Hypothalamus (tissue), 51 donors: ENCODE measurements at places on chromosomes 7 and 10.

GRCh38 chr7:154587792-154588191 is 415.1 kb downstream of the PAXIP1 start:
- DNase-seq = no peak

GRCh38 chr7:40530292-40530691 is 395.5 kb downstream of the SUGCT start:
- no peak for DNase-seq

- no peak for DNase-seq
These were observed 6.3 kb downstream of the COL28A1 start for GRCh38 chr7:7529328-7529727.

GRCh38 chr10:99630991-99631390 is 10.8 kb upstream of the SLC25A28 start:
- DNase-seq = no peak

GRCh38 chr7:77727527-77727926 is 31.3 kb downstream of the RSBN1L start:
- no peak for DNase-seq

GRCh38 chr7:152904698-152905097 is 145.1 kb downstream of the ACTR3B start:
- DNase-seq = no peak

DNA sequence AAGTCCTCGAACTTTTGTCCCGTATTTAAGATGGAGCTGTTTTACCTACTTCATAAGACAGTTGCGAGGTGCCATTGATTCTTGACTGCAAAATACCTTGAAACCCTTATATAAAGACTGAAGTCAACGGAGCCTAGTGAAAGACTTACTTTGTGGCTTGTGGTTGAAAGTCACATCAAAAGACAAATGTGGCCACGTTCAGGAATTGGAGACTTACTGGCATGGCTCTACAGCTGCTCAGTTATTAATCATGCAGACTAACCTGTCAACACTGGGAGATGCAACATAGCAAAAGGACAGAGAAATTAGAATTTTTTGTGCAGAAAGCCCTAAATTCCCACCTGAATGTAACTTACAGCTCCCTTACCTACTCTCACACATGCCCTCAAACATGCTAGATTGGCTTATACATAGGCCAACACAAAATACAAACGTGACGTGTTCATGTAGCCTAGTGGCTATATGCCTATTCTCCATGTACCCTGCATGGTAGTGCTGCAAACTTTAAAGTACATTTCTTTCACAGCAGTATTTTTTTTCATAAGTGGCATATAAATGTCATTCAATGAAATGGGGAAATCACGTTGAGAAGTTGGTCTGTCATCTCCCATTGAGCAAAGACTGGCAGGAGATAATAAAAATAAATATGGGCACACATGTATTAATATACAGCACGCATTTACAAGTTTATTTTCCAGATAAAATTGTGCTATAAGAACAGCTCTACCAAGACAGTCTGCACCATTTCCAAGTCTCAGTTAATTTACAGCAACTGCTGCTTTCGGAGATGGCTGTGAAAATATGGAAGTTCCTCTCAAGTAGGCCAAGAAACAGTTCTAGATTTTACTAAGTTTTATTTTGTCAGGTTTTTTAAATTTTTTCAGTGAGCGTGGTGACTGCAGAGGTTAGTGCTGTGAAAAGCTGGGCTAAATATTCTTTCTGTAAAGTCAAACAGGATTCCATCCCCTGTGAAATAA is 170.4 kb upstream of the C7orf33 start:
- no peak for DNase-seq

GRCh38 chr10:110067960-110068770 is 60.4 kb downstream of the ADD3 start:
- DNase-seq = no peak

DNA sequence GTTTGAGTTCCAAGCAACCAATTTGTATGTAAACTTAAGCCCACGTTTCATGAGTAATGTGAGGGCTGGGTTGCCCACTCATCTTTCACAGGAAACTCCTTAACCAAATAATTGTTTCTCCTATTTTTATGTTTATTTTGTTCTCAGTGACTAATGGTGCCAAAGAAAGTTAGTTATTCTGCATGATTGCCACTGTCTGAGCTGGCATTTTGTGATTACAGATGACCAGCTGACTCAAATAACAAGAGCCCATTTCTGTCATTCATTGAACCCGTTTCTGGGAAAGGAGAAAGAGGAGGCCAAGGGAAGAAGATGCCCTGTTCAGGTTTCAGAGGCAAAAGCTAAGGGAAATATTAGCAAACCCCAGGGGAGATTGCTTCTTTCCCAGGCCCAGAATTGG is 186.9 kb upstream of the MYO3A start:
- no peak for DNase-seq

DNA sequence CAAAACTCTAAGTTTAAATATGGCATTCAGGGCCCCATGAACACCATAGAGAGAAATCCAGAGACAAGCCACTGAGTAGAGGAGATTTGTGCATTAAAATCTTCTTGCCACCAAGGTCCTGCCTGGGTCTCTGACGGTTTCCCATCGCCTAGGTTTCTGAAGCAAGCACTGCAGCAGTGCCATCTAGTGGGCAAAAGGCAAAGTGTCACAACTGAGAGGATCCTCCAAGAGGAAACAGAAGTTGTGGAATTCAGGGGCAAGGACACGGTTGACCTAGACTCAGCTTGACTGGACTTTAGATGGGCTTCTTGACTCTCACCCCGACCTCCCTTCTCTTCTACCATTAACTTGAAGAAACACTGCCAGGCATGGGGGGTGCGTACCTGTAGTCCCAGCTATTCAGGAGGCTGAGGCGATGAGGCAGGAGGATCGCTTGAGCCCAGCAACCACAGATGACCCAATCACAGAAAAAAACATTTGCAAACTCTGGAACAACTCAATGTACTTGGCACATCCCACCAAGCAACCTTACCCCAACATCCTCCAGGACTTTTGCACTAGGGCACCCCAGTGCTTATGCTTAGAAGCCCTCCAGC is 604.1 kb downstream of the GALNT17 start:
- peak; percentile 11 for DNase-seq

DNA sequence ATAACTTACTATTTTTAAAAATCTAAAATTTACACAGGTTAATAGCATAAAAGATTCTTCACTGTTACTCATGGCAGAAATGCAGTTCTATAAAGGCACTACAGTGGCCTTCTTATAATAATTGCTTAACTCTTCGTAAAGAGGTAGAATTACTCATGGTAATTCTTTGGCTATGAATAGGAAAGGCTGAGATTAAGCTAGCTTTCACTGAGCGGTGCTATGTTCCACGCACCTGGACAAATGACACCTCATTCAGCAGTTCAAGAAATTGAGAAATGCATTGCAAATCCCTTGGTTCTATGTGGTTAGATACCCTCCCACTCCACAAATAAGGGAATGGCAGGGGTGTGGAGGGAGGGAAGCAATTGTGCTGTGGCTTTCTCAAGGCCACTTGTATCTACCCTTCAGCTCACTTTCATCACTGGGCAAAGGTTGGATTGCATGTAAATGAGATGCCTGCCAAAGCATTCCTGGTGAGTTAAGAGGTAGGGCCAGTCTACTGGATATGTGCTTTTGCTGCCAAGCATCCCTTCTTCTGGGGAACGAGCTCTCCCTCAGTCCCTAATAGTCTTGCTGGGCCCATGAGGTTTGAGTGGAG is 210.9 kb downstream of the TEX36 start:
- no peak for DNase-seq

DNA sequence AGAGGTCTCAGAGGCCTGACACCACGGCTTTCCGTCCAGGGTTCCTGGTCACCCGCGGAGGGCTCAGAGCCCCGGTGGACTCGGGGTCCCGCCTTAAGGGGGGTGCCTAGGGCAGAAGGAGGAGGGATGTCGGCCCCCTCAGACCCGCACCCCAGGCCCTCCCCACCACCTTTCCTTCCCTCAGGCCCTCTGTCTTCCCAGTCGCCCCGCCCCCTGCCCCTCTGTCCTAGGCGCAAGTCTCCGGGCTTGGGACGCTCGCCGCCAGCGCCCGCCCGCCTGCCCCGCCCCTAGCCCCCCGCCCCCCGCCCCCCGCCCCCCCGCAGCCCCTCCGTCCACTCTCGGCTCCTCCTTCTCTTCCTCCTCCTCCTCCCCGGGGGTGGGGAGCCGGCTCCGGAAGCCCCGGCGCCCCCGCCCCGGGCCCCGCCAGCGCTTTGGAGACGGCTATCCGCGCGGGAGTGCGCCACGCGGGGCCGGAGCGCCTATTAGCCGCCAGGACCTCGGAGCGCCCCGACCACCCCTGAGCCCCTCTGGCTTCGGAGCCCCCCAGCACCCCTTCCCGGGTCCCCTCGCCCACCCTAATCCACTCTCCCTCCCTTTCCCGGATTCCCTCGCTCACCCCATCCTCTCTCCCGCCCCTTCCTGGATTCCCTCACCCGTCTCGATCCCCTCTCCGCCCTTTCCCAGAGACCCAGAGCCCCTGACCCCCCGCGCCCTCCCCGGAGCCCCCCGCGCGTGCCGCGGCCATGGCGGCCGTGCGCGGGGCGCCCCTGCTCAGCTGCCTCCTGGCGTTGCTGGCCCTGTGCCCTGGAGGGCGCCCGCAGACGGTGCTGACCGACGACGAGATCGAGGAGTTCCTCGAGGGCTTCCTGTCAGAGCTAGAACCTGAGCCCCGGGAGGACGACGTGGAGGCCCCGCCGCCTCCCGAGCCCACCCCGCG is at the start of gene AEBP1:
AEBP1 (plus strand) TSS at position 423 of the 937 bp plus-strand sequence; CDS start at position 744, 321 bp downstream.
- DNase-seq = no peak

- DNase-seq = peak; percentile 32
These were observed 687 bp downstream of the EPDR1 start for GRCh38 chr7:37920849-37921805.

GRCh38 chr7:130732980-130733930 is 752 bp downstream of the KLF14 start:
- DNase-seq = no peak

DNA sequence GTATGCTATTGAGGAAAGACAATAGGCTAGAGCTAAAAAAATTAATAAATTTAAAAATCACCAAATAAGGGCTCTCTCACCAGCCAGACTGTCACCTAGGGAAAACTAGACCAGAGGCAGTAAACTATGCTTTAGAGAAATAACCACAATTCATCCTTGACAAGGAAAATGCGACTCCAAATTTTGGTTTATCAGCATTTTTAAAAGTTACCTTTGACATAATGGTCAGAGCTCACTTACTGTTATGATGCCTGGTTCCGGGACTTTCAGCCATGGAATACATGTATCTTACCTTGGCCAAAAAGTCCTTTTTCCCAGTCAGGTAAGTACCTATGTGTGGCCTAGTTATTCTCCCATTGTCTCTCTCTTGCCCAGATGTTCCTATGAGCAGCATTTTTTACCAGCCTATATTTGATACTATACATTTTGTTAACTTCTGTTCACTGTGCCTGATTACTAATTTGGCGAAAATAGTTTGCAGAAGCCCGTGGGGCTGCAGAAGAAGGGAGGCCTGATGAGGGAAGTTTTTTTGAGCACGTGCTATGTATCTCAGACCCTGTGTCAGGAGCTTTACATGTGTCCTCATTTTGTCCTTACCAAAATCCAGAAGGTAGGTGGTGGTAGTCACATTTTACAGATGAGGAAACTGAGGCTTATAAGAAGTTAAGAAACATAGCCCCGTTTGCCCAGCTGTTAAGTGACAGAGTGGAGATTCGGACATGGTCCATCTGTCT is 149.7 kb downstream of the CELF2 start:
- no peak for DNase-seq

- DNase-seq = no peak
These were observed 229.0 kb downstream of the STK31 start for GRCh38 chr7:23938937-23939552.

DNA sequence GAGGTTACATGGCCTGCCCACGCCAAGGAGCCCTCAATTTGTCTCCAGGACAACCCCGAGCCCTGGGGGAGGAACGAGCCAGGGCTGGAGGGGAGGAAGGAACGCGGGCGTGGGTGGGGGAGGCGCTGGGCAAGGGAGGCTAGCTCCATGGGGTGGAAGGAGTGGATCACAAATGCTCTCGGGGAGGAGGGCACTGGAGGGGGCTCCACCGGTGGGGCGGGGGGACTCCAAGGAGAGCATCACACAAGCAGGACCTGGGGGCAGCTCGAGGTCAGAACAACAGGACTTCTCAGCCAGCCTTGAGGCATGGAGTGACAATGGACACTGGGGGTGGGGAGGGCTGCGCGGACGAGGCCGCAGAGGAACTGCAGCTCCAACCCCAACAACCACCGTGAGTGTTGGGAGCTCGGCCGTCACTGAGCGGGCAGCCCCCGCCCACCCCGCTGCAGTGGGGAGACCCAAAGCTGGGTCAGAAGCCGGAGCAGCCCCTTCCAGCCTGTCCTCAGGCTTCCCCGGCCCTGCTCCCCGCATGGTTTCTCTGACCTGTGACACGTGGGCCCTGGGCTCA is 41.1 kb downstream of the STK32C start:
- no peak for DNase-seq

DNA sequence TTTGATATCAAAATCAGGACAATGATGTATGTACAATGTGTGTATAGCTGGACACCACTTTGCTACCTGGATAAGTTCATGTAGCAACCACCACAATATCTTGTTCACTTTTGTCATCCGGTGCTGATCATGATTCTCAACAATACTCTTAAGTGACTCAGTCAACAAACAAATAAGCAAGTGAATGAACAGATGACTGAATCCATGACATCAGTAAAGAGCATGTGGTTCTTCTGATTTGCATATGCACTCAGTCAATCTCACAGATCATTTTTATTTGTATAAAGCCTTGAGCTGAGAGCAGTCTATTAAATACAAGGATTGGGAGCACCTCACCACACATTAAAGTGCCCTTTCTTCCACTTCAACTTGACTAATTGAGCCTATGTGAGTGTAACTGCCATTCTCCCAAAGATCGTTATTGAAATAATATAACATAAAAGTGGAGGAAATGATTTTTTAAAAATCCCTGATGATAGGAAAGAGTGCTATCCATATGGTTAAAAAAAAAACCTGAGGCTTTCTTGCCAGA is 69.5 kb downstream of the NPSR1 start:
- DNase-seq = no peak

DNA sequence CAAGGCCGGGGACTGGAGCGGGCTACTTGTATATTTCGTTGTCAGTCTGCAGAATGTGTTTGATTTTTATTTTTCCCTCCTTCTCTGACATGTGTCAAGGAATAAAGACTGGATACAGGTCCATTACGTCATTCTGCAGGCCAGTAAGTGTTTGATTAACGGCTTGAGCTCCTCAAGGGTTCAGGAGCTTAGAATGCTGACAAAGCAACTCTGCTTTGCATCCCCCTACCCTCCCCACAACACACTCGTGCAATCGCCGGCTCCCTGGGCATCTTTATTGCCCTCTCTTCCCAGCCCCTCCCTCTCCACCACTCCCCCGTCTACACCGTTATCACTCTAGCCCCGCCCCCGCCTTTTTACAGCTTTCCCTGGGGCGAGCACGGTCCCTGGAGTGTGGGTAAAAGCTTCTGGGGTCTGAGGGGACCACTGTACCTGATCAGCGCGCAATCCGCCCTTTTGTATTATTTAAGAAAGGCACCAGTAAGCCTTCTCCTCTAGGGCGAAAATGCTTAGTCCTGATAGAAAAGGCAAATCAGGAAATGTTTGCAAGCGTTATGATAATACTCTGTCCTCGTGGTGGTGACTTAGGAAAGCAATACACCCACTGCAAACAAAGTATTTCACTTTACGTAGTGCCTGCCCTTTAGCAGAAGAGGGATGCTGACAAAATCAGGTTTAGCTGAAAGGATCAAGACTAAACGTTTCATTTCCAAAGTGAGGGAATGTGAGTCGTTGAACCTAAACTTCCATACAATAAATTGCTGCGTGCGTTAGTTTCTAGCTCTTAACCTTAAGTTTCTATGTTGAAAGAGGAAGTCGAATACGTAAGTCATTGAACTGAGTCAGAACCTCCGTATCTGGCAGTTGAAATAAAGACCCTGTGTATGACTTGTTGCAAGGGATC is 1.4 kb upstream of the CREB5 start:
- no peak for DNase-seq
